Activated naive CD8-positive, alpha-beta T cell treated with anti-CD3 and anti-CD28 coated beads, Interleukin-2, amount 10 ng/mL, durations not matched to agents 7 days and 5 days (primary cell): ENCODE measurements at places on chromosomes 11 and 22. TPM values are rescaled to one million over a fixed set of nuclear protein-coding genes. Genes with fewer than 3 reads are reported as not detected.

GRCh38 chr22:31378123-31378522 is 21.3 kb upstream of the DRG1 start:
- no peak for DNase-seq
- H3K27ac ChIP-seq: no peak overlapping the region

DNA sequence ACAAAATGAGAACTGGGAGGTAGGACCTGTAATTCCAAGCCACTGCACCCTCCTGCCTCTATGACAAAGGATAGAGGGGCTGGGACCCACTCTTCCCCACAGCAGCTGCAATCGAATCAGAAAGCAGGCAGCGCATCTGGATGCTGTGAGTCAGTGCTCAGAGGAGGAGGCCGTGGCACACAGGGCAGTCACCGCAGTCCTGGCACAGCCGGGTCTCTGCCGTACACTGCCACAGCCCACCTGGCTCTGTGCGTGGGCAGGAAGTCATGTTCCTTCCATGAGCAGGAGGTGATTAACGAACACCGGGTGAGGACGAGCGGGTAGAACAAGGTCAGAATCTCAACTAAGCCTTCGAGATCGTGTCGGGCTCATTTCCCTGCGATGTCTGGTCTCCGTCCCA is 30.2 kb upstream of the PPFIA1 start:
- H3K4me1 ChIP-seq: no peaks in the 10 kb centered on the region
- H3K4me3 ChIP-seq: no peak overlapping the region
- H3K27ac ChIP-seq: no peak overlapping the region
- DNase-seq: no peak
- H3K27me3 ChIP-seq: peaks cover 11% of the 10 kb centered on the region

GRCh38 chr11:16180868-16181267 is 175.5 kb downstream of the SOX6 start:
- no peaks in the 10 kb centered on the region for H3K36me3 ChIP-seq
- no peak overlapping the region for H3K4me3 ChIP-seq
- no peak for DNase-seq
- H3K4me1 ChIP-seq: no peaks in the 10 kb centered on the region
- H3K27ac ChIP-seq: no peak overlapping the region

DNA sequence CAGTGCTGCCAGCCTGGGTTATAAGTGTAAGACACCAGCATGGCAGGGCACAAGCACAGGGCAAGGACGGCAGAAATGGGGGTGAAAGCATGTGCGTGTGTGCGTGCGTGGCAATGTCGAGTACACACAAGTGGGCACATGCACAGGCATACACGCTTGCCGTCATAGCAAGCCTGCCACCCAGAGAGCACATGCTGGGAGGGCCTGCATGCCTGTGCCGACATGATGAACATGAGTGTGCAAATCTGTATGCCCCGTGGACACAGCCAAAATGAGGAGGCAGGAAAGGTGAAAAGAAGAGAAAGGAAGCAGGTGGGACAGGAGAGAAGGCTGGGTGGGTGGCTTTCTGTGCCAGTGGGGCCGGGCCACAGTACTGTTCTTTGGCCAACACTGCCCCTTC is 62.9 kb downstream of the NECTIN1 start:
- H3K4me3 ChIP-seq: no peak overlapping the region
- H3K27ac ChIP-seq: no peak overlapping the region
- DNase-seq: no peak
- H3K4me1 ChIP-seq: no peaks in the 10 kb centered on the region
- H3K27me3 ChIP-seq: peaks cover 3% of the 10 kb centered on the region

DNA sequence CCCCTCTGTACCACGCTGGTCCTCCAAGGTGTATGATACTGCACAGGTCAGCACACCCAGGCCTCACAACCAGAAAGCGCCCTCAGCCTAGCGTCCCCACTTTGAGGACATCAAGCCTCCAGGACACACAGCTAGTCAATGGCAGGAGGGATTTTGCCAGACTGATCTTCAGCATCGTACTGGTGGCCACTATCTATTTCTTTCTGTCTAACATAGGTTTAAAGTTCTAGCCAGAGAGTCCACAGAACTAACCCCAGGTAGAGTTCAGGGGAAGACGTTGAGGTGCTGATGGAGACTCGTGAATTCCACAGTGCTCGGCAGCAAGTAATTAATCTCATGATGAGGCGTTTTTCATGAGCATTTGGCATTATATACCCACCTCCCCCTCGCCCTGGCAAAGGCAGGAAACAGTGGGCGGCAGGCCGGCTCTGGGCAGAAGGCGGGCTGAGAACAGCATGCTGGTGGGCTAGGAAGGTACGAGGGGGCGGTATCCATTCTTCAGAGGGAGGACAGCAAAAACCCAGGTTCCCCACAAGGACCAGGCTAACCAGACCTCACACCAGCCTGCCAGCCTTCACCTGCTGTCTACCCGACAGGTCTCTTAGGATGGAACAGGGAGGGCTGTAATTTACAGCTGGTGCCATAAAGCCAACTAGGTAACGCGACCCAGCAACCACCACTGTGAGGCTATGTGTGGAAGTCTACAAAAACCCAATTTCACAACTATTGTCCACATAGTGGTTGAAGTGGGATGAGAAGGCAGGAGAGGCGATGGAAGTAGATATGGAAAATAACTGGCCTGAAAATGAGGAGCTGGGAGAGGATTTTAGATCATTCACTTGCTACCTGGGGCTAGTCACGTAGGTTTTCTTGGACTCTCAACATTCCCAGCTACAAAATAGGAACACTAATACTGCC is 18.5 kb downstream of the MYH9 start:
- H3K4me3 ChIP-seq: peak overlapping the region; percentile 91
- H3K36me3 ChIP-seq: peaks cover 25% of the 10 kb centered on the region
- no peak for DNase-seq

GRCh38 chr11:70099578-70100279 is 21.6 kb downstream of the ANO1 start:
- no peak overlapping the region for H3K4me3 ChIP-seq
- no peak overlapping the region for H3K27ac ChIP-seq
- H3K27me3 ChIP-seq: peaks cover 2% of the 10 kb centered on the region
- no peaks in the 10 kb centered on the region for H3K4me1 ChIP-seq
- H3K36me3 ChIP-seq: no peaks in the 10 kb centered on the region
- DNase-seq: no peak

DNA sequence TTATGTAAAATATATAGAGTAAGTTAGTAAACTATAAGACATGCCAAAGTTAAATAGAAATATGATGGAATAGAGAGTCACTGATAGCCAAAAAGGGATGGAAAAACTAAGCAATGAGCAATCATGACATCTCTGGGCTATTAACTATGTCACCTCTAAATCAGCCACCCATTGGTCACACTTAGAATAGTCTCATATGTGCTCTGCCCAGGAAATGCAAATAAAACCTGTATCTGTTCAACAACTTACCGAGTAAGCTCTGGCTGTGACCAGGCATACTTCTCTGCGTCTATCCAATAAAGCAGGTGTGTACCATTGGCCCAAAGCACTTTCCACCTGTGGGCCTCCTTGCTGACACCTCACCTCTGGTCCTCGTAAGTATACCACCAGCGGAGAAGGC is 1.6 kb upstream of the ARL14EP start:
- H3K27me3 ChIP-seq: peaks cover 8% of the 10 kb centered on the region
- no peak overlapping the region for H3K27ac ChIP-seq
- no peak for DNase-seq
- peaks cover 2% of the 10 kb centered on the region for H3K36me3 ChIP-seq
- H3K4me3 ChIP-seq: no peak overlapping the region

The FIBIN gene
- not detected for total RNA-seq

The SCN3B gene
- total RNA-seq: not detected

- no peak for DNase-seq
- no peaks in the 10 kb centered on the region for H3K36me3 ChIP-seq
- no peak overlapping the region for H3K27ac ChIP-seq
- H3K4me3 ChIP-seq: no peak overlapping the region
These were observed 124.1 kb upstream of the MPPED2 start for GRCh38 chr11:30710221-30710620.

DNA sequence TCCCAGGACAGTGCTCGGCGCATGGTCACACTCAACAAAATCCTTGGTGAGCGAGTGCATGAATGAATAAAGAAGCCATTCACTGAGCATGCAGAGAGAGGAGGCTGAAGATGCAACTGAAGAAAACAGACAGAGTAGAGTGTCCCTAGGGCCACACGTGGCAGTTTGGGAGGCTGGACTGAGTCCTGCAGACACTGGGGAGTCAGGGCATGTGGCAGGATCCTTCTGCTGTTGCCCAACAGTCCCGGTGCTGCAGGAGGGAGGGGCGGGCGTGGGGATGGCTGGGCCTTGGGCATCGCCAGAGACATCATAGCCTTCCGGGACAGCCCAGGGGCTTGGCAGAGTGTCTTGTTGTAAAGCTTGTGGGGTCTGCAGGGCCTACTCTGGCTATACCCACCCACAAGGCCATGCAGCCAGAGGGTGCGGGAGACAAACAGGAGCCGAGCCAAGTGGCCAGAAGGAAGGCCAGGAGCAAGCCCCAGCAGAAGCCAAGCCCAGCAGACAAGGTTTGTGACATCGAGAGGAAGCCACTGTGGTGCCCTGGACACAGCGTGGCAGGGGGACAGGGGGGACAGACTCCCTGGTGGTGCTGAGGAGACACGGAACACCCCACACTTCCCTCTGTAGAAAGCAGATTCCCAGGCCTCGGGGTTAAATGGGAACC is 26.7 kb upstream of the FBLN1 start:
- H3K36me3 ChIP-seq: no peaks in the 10 kb centered on the region
- DNase-seq: no peak
- no peak overlapping the region for H3K27ac ChIP-seq
- no peak overlapping the region for H3K4me3 ChIP-seq

- H3K4me1 ChIP-seq: no peaks in the 10 kb centered on the region
- H3K4me3 ChIP-seq: no peak overlapping the region
- no peaks in the 10 kb centered on the region for H3K27me3 ChIP-seq
- H3K27ac ChIP-seq: no peak overlapping the region
These were observed 941.8 kb downstream of the BRD1 start for GRCh38 chr22:48885919-48886305.

- peak overlapping the region; percentile 98 for H3K4me3 ChIP-seq
- peaks cover 27% of the 10 kb centered on the region for H3K4me1 ChIP-seq
- H3K27me3 ChIP-seq: peaks cover 15% of the 10 kb centered on the region
- no peak for DNase-seq
- H3K36me3 ChIP-seq: peaks cover 3% of the 10 kb centered on the region
These were observed 1.7 kb downstream of the QSER1 start for GRCh38 chr11:32894149-32894827.

DNA sequence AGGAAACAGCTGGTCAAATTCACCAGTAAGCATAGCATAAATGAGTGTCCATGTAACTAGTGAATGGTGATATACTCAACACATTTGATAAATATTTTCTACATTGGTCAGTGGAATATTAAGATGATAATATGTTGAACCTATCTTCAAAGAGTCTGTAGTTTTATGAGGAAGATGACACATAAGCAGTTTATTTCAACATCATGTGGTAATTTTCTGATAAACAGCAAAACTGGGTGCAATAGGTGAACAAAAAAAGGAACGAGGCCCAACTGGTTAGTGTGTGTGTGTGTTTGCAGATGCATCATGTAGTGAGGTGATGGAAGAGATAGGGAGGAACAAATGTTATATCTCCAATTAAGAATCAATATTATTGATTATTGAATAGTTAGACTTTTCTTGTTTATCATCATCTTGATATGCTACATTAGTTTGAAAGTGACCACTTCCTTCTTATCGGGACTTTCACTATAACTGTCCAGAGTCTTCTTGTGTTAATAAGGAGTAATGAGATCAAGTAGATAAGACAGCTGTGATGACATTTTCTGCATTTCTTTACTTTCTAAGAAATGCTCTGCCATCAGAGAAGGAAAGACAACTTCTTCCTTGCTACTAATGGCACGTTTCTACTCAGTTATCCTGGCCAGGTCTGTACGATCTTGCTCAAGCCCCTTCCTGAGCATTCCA is 270.7 kb downstream of the ETS1 start:
- no peaks in the 10 kb centered on the region for H3K27me3 ChIP-seq
- H3K4me3 ChIP-seq: no peak overlapping the region
- peaks cover 56% of the 10 kb centered on the region for H3K36me3 ChIP-seq
- H3K4me1 ChIP-seq: peaks cover 69% of the 10 kb centered on the region

The SAA2 gene
- not detected for total RNA-seq

The DEPDC7 gene
- total RNA-seq: 2.7 TPM

The ELFN2 gene
- 0.26 TPM for total RNA-seq
